ENCODE measurements at places on chromosomes 13 and 19.

GRCh38 chr19:42200116-42200715 lies 17.3 kb downstream of the DEDD2 start:
- DNase-seq, result no peak

GRCh38 chr19:34232566-34233481 lies 21.5 kb upstream of the GARRE1 start:
- no peak for DNase-seq

DNA sequence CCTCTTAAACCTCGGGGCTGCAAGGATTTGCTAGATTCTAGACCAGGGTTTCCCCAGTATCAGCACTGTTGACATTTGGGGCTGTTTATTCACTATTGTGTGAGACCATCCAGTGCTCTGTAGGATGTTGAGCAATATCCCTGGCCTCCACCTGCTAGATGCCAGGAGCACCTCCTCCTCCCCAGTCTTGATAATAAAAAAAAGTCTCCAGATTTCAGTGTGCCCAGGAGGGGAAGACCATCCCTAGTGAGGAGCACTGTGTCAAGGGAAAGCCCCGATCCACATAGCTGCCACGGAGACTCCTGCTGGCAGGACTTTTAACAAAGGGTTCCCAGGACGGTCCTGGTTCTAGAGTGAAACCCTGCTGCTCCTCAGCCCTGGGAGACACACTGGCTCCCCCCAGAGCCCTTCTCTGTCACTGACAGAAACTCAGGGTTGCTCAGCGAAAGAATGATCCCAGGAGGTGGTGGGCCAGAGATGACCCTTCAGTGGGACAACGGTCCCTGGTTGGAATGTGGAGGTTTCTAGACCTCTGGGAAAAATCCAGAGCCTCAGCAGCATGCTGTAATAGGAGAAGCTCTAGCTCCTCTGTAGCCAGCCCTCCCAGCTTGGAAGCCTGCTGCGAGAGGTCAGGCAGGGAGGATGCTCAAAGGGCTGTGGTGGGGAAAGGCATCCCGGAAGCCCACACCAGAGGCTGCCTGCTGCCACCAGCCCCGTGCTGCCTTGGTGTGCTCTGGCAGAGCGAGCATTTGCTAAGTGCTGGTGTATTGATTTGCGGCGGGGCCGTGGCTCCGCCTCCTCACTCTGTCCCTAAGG lies 20.3 kb downstream of the LYL1 start:
- DNase-seq, result no peak

DNA sequence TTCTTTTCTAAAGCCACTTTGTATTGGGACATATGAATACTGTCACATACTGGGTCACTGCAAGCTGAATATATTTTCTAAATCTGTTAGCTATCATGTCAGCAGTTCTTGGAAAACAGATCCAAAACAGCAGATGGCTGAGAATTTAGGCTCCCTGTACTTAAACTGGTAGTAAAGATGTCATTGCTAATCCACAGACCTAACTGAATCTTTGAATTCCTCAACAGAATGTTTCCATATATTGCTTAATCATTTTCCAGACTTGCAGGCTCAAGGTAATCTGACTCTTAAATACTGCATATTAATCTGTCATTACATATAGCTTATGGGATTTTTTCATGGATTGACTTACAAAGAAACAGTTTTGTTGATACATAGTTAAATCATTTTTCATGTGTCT lies 639.0 kb upstream of the KLHL1 start:
- DNase-seq, result no peak

GRCh38 chr13:44974056-44974793 lies 15.0 kb downstream of the NUFIP1 start:
- no peak for DNase-seq

- no peak for DNase-seq
These were observed 65.3 kb downstream of the PEPD start for GRCh38 chr19:33456076-33456844.

GRCh38 chr13:51590231-51590970 lies 6.1 kb downstream of the WDFY2 start:
- no peak for DNase-seq

- peak; percentile 38 for DNase-seq
These were observed 1505.1 kb upstream of the SLC10A2 start for GRCh38 chr13:104571161-104571892.

DNA sequence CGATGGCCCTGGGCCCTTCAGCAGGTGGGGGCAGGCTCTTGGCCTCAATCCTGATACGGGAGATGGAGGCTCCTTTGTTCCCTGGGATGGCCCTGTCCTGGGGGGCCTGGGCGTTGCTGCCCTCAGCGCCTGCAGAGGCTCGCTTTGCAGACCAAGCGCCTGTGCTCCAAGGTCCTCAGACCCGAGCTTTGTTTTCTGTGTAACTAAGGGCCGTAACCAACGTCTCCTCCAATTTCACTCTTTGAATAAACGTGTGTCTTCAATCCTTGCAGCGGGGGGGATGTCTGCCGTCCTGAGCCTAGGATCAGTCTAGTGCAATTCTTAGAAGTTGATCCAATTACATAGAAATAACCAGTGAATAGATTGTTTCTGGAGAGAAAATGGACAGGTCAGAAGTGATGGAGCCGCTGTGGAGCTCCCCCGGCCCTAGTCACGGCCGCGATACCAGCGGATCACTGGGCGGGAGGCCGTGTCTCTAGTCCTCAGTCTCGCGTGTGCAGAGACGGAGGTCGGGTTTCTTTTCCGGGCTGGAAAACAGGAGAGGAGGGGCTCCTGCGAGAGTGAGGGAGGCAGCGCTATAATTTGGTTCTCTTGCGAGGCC lies 5.3 kb downstream of the PTBP1 start:
- DNase-seq, result no peak

DNA sequence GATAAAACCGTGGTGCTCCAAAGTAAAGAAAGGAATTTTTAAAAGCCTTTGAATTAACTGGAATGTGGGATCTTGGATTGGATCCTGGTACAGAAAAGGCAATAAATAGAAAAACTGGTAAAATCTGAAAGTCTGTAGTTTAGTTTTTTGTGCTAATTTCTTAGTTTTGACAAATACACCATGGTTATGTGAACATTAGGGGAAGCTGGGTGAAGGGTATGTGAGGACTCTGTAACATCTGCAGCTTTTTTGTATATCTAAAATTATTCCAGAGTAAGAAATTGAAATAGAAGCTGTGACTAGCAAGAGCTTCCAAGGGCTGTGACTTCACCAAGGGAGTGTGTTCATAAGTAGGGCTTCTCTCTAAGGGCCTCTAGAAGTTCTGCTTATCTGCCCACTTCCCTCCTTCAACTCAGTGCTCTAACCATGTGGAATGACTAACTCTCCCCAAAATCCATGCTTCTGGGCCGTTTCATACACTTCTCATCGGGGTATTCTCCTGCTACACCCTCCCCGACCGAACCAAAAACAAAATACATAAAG lies 26.5 kb downstream of the ARHGAP35 start:
- no peak for DNase-seq

DNA sequence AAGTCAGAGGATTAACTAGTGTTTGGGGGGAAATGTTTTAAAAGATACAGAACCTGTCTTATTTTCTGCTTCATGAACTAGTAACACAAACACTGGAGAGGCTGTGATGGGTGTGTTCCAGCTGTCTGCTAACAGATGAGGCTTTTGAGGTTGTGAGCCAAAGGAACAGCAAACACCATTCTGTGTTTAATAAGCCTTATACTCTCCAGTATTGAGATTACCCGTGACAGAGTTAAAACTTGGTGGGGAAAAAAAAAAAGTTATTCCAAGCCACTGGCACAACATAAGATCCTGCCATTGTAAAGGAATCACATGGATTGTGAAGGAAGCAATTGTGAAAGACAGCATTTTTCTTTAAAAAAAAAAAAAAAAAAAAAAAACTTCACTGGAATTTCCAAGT lies 48.4 kb downstream of the KCTD12 start:
- no peak for DNase-seq

- DNase-seq, result no peak
These were observed 155.0 kb downstream of the POSTN start for GRCh38 chr13:37443538-37443937.

DNA sequence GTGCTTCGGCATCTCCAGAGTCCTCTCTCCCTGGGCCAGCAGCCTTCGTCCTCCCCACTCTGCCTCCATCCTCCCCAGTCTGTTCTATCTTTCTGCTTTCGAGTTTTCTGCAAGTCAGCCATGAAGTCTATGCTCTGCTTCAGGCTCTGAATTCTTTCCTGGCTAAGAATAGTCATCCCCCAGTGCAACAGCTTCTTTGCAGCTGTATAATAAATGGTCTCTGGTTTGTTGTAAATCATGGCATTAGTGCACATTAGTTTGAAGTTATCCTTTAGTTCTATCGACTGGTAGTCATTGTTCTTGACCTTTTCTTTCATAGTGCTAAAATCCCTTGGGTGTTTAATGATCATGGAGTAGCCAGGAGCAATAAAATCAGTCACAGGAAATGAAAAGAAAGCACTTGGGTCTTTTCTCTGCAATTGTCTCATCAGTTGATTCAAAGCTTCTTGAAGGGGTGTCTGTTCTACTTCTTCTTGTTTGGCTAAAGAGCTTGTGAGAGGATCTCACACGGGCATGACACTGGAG lies 46.2 kb upstream of the SOX21 start:
- DNase-seq, result no peak

DNA sequence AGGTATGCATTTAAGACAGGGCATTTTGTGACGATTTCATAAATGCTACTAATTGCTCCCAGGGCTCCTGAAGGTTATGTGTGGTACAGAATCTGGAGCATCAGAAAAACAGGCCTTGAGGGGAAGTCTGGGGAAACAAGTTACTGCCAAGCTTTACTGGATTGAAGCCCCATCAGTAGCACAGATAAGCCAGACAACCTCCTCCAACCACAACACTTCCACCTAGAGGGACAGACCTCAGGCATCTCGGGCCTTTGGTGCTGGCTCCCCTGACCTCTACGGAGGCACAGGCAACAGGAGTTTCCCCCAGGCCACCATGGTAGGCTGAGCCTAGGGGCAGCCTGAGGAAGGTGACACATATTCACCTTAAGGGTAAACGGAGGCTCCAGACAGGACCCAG lies 54.1 kb downstream of the ABCC4 start:
- no peak for DNase-seq

DNA sequence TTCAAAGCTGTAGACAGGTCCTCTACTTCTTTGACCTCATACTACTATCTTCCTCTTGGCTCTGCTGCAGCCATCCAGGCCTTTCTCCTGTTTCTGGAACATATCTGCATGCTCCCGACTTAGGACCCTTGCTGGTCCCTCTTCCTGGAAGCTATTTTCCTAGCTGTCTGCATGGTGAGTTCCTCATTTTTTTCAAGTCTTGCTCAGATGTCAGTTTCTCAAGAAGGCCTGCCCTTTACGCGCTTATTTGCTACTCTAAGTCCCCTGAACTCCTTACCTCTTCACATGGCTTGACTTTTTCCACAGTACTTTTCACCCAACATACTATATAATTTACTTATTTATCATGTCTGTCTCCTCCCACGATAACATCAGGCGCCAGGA lies 31.4 kb downstream of the DNAJC3 start:
- no peak for DNase-seq

DNA sequence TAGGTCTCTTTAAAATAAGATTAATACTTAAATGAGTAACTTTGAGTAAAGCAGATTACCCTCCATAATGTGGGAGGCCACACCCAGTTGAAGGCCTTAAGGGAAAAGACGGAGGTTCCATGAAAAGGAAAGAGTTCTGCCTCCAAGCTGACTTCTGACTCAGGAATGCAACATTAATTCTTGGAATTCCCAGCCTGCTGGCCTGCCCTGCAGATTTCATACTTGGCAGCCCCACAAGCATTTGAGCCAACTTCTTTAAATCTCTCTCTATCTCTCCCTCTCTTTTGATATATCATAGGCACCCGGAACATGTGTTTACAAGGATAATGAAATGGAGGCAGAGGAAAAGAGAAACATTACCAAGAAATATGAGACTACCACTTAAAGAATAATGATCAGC lies 902.3 kb upstream of the MIR17HG start:
- no peak for DNase-seq

DNA sequence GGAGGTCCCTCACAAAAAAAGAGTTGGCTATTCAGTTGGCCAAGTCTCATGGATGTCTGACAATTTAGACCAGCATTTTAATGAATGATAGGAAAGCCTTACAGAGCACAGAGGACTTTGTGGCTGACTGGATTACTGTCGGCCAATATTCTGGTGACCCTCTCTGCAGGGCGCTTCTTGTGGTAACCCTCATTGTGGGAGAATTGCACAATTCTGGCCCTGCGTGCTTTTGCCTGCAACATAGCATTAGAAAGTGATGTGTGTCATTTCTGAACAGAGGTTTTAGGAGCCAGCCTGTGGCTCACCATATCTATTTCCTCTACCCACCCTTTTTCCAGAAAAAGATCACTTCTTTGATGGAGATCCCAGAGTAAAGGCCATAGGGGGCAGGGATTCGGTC lies 71.4 kb downstream of the EFNB2 start:
- no peak for DNase-seq

GRCh38 chr13:61738236-61738750 lies 322.6 kb upstream of the PCDH20 start:
- no peak for DNase-seq

DNA sequence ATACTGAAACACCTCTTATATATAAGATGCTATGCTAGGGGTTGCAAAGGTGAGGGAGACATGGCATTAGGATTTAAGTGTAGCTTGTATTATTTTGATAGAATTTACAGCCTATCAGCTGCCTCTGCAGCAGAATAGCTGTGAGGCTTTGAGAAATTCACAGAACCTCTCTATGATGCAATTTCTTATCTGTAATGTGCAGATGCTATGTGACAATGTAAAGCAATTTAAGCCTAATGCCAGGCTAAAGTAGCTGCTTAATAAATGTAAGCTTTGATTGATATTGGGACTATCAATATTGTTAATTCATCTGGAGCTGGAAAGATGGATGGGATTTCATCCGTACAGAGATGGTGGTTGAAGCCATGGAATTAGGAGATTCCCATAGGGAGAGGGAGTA lies 1.6 kb downstream of the ADGRE3 start:
- no peak for DNase-seq

DNA sequence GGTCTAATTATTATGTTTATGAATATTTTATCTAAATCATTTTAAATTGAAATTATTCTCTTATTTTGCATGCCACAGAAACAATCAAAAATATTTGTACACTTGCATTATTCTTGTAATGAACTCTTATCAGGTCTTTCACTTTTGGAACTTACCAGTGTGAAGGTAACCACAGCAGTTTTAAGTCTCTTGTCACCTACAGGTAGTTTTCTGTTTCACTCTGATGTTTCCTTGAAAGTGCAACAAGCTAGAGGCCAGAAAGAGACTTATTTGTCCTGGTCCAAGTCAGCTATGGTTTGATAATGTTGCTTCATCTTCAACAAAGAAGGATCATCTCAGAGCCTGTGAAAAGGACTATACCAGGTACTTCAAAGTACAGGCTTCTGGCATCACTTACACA lies 133.4 kb upstream of the NBEA start:
- no peak for DNase-seq

DNA sequence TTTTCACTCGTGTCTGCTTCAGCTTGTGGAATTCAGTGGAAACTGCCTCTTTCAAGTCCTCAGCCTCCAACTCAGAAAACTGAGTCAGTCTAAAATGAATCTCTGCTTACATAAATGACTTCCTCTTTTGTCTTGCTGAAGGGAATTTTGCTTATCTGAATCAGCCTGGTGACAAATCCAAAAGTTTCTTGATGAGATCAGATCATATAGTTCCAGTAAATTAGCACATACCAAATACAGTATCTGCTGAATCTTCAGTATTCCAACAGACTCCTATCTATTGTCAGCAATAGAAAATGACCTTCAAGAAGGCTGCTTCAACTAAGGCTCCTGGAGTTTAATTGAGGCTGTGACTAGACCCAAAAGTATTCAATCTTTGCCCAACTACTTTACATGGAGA lies 290.0 kb downstream of the MZT1 start:
- no peak for DNase-seq
